Right atrium auricular region (tissue), 2 donors: ENCODE measurements at places on chromosomes 11 and 22.

GRCh38 chr11:111220721-111221120, 24.8 kb upstream of the POU2AF2 start:
- DNase-seq: no peak

DNA sequence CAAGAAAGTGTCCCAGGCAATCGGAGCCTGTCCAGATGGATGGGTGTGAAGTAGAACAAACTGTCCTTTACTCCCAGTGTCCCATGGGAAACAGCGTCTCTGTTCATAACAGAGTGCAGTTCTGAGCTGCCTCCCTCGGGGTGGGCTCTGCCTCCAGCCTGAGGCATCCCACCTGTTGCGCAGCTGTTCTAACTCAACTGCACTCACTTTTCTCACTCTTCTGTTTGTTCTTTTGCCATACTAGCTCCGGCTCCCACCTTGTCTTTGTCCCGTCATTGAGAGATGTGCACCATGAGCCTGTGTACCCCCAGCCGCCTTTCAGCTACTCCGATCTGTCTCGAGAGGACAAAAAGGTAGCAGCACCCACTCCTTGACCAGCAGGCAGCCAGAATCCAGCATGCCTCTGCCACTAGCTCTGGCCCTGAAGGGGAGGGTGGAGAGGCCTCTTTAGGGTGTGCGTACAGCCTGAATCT, 20.7 kb upstream of the CDC42EP2 start:
- DNase-seq: peak; percentile 73

GRCh38 chr22:44390613-44390970, 77.8 kb upstream of the SHISAL1 start:
- DNase-seq: no peak

DNA sequence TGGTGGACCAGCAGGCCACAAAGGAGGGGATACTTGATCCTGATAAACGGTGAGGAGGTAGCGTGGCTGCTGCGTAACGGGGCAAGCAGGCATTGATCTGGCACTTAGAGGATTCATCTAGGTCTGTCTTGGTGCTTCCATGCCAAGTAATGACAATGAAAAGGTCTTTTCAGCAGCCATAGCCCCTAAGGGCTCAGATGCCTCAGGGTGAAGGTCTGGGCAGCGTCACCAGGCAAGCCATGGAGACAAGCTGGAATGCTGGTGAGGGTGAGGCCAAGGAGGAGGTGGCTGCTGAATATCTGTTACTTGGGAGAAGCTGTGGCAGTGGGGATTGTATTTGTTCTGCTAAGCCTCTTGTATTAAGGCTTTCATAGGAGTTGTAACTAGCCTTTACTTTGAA, 4.8 kb upstream of the CHKB start:
- DNase-seq: no peak

GRCh38 chr11:57476757-57477506, 16.6 kb downstream of the RTN4RL2 start:
- no peak for DNase-seq

DNA sequence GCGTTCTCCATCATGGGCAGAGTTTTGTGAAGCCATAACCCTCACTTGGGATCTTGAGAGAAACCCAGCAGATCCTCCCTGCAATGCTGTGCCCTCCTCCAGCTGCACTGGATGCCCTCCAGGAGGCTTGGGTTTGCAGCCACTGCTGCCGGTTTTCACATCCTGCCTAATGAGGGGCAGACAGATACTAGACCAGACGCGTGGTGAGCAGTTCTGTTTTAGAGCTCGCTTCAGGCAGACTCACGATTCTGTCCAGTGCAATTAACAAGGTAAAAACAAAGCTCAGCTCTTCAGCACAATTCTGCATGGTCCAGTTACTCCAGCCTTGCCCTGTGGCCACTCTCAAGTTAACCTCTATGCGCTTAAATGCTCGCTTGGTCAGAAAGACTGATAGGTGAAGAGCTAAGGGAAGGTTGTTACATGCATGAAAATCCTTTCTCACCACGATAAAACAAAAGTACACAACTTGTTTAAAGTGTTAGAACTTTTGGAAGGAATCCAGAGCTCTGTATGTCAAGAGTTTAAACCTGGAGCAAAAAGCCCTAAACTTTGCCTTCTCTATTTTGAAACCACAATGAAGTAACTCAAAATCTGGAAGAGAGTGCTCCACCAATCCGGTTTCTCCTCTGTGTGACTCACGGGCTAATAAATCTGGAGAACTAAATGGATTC, 292.3 kb upstream of the FAT3 start:
- no peak for DNase-seq

GRCh38 chr11:70860888-70861287, 391.5 kb downstream of the SHANK2 start:
- DNase-seq: no peak

- DNase-seq: no peak
These were observed 181.9 kb downstream of the MYO18B start for GRCh38 chr22:25923914-25924313.
